ENCODE measurements at places on chromosomes 11 and 22. TPM values are rescaled to one million over a fixed set of nuclear protein-coding genes. Genes with fewer than 3 reads are reported as not detected.

Gene RANBP1
- polyA plus RNA-seq = 156 TPM

Gene BAIAP2L2
- polyA plus RNA-seq = 0.81 TPM

Gene CHRM4
- polyA plus RNA-seq = 0.14 TPM

Gene RPS3
- polyA plus RNA-seq = 3,618 TPM

Gene CCDC89
- 6.3 TPM for polyA plus RNA-seq

Gene ARCN1
- 171 TPM for polyA plus RNA-seq

Gene CHRM1
- polyA plus RNA-seq = 0.70 TPM

Gene CD3D
- polyA plus RNA-seq = not detected

Gene SCN2B
- polyA plus RNA-seq = 5.6 TPM

Gene TRIM49
- polyA plus RNA-seq = not detected

Gene C11orf16
- polyA plus RNA-seq = 4.3 TPM

Gene OR4C11
- not detected for polyA plus RNA-seq

Gene HYLS1
- polyA plus RNA-seq = 10.7 TPM

Gene CDHR5
- 0.85 TPM for polyA plus RNA-seq

Gene MPZL3
- 5.5 TPM for polyA plus RNA-seq

Gene ST14
- 22.3 TPM for polyA plus RNA-seq

Gene NLRP6
- polyA plus RNA-seq = 0.07 TPM

Gene CALCA
- 2.5 TPM for polyA plus RNA-seq

Gene PHETA2
- polyA plus RNA-seq = 14.4 TPM

Gene P2RY6
- 1.8 TPM for polyA plus RNA-seq

Gene SLC5A1
- polyA plus RNA-seq = 0.44 TPM

Gene ZNF214
- 6.8 TPM for polyA plus RNA-seq

Gene RIMBP3B
- polyA plus RNA-seq = not detected

Gene SLC25A18
- 0.64 TPM for polyA plus RNA-seq

Gene ROM1
- polyA plus RNA-seq = 3.5 TPM

Gene THAP12
- polyA plus RNA-seq = 96.1 TPM

Gene GSC2
- polyA plus RNA-seq = not detected

Gene RASD2
- 0.14 TPM for polyA plus RNA-seq

Gene JAM3
- polyA plus RNA-seq = 74.2 TPM

Gene ADAMTS15
- polyA plus RNA-seq = 44.8 TPM

Gene FJX1
- polyA plus RNA-seq = 4.5 TPM
